Panc1 (cell line): ENCODE measurements at places on chromosomes 3 and 15. TPM values are rescaled to one million over a fixed set of nuclear protein-coding genes. Genes with fewer than 3 reads are reported as not detected.

GRCh38 chr3:23256741-23257435 lies 53.8 kb downstream of the UBE2E2 start:
- no peak for DNase-seq

PIGX gene
- total RNA-seq = 85.7 TPM

MKRN3 gene
- total RNA-seq = 7.9 TPM

SERPINI2 gene
- total RNA-seq = not detected

TBL1XR1 gene
- 192 TPM for total RNA-seq

DNA sequence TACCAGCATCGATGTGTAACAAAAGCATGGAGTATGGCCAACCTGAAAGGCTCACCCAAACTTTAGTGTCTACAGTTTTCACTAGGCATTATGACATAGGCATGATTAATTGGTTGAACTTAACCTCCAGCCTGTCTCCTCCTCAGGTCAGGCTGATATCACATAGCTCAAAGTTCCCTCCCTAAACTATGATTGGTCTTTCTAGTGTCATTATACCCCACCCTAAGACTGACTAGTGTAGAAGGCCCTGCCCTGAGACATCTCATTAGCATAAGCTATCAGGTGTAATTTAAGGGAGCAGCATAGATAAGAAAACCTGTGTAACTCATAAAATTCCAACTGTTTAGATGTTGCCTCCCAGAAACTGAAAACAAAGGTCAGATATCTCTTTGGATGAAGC lies 195.2 kb downstream of the ALCAM start:
- DNase-seq = no peak

FEM1B gene
- total RNA-seq = 34.8 TPM

GP5 gene
- total RNA-seq = 0.05 TPM

GRCh38 chr3:136994772-136995516 lies 37.2 kb downstream of the IL20RB start:
- DNase-seq = no peak

SHC4 gene
- total RNA-seq = 0.10 TPM

DNA sequence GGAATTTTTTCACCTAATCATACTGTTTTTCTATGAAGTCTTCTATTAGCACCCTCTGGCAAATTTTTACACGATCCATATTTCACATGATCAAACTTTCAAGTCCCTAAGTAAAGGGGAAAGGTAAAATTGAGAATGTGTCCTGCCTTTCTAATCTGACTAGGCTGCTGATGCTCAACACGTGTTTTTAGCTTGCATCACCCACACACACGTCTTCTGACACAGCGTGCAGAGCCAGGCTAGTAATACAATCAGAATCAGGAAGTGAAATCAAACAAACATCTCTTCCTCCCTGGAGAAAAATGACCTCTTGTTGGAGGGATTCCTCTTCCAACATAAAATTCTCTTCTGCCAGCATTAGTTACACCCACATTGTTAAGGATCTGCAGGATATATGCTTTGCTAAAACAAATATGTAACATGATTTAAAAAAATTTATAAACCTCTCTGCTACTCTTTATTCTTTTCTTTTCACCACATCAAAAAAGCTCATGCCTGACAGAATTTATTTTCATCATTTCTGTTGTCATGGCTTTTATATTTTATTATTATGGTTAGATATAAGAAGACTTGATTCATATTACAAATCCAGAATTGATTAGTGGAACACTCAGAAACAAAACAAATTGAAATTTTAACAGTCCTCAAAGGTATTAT lies 122.4 kb downstream of the RAP2B start:
- no peak for DNase-seq

CLDN11 gene
- 1.9 TPM for total RNA-seq

GOLGA8B gene
- total RNA-seq = 161 TPM

DNA sequence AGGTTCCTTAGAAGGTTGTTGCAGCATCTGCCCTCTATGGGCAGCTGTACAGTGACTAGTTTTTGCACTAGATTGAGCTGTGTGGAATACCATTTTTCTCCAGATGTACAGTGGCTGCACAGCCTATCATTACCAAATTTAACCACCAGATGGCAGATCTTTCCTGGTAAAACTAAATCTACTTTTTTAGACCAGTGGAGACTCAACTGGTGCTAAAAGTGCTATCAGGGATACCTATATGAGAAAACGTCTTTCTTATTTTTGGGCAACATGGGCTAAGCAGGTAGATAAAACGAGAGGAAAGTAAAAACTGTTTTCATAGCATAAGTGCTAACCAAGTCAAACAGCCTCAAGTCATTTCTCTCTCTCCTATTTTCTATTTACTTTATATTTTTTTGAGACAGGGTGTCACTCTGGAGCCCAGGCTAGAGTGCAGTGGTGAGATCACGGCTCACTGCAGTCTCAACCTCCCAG lies 21.2 kb downstream of the IGSF10 start:
- peak; percentile 69 for DNase-seq

DNA sequence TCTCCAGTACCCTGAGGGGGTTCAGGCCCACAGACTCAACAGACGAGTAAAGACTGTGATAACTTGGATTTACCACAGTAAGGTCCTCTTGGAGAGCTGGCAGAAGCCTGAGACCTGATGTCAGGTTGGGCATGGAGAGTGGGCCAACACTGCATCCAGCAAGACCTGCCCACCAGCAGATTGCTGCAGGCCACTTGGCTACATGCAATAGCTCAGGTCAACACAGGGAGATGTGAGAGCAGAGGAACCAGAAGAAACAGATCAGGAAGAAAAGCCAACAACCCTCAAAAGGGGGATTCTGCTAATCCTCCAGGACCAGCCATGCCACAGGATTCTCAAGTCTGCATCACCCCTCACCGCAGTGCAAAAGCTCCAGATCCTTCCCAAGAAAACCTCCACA lies 1.7 kb upstream of the IP6K1 start:
- no peak for DNase-seq

DNA sequence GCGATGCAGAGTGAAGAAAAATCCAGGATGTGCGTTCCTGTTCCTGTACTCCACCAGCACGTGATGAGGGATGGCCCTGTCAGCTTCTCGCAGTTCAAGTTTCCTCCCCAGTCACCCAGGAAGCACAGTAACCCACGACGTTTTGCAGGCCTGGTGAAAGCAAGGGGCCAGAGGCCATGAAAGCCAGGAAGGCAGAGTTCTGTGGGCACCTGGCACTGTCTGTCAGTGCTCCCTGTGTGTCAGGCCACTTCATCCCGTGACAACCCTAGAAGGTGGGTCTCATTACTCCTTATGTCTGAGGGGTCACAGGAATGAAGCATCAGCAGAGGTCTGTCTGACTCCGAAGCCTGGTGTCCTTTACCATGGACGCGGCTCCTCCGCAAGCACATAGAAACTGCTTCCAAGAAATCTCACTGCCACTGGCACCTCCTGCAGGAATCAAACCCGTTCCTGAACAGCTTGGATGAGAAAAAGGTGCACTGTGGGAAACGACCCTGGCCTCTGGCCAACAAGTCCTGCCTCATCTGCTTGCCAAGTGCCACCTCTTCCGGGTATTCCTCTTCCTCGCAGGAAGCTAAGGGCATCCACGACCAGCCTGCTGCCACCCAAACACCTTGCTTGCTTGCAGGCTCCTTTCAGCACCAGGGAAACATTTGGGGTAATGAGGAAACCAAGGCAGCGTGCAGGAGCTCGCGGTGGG lies 14.6 kb downstream of the RAB43 start:
- no peak for DNase-seq

DNA sequence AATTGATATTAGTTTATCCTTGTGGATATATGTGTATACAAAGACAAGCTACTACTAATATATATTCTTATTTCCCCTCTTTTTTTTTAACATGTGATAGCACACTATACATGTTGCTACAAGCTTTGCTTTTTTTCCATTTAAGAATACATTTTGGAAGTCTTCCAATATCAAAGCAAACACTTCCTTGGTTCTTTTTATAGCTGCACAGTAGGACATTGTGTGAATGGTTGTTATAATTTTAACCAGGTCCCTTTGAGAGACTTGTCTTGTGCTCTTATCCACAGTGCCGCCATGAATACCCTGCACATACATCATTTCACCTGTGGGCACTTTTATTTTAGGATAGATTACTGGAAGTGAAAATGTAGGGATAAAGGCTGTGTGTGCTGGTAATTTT lies 88.7 kb downstream of the CACNA2D3 start:
- DNase-seq = no peak

GRCh38 chr15:41811432-41812195 lies 16.3 kb upstream of the JMJD7 start:
- DNase-seq = peak; percentile 60
